Bronchial epithelial cell (primary cell): ENCODE measurements at places on chromosomes 5 and 9.

DNA sequence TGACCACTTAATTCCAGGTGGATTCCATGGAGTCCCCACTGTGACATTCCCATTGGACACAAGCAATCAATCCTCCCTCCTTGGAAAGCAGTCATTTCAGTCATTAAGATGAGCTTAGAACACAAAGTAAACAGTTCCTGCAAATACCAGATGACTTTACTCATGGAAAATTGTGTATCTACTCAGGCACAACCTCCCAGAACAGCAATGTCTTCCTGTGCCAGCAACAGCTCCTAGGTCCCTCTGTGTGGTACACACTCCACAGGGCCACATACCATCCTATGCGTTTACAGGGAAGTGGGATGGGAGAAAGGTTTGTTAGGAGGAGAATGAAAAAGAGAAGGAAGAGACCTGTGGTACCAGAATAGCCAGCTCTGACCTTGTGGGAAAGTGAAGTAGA lies 53.7 kb downstream of the MTMR12 start:
- DNase-seq, result no peak

DNA sequence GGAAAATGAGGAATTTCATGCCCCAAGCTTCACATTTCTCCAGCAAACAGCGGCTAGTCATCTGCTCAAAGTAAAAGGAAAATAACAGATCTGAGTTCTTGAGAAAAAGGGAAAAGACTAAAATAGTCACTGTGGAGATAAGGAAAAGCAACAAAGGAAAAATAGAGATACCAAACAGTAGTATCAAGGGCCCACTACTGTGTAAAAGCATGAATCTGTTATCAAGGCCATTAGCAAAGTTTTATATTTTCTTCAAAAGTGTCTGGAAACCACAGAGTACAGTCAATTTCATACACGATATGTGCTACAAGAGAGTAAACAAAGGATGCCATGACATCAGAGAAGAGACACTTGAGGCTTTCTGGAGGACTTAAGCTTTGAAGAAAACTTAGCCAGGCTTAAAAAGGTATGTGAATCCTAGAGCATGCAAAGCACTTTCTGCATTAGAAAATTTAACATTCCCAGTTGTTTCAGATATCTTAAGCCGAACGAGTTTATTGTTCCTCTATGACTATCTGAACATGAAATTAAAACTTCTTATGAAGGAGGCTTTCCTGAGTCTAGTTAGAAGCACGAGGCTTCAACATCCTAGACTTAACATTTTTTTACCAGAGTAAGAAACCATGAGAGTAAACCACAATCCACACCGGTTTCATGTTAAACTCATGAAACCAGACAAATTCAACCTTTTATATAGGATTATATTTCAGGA lies 1.2 kb downstream of the TTC33 start:
- DNase-seq, result peak; percentile 36

DNA sequence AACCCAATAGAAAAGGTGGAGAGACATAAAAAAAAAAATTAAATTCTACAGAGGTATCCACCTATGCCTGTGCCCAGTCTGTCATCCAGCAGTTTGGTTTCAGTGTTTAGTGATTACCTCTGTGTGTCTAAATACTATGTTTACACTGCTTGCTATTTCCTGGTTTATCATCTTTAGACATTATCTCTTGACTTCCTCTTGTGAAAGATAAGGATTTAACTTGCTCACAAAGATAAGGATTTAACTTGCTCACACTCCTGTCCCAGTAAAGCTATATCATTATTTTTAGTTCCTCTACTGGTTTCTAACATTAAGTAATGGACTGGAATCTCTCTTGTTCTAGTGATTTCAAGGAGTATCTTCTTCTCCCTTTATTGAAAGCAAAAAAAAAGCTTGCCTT lies 53.9 kb upstream of the ZFR start:
- DNase-seq, result no peak

GRCh38 chr9:125549465-125549871 lies 157.5 kb downstream of the MAPKAP1 start:
- no peak for DNase-seq

DNA sequence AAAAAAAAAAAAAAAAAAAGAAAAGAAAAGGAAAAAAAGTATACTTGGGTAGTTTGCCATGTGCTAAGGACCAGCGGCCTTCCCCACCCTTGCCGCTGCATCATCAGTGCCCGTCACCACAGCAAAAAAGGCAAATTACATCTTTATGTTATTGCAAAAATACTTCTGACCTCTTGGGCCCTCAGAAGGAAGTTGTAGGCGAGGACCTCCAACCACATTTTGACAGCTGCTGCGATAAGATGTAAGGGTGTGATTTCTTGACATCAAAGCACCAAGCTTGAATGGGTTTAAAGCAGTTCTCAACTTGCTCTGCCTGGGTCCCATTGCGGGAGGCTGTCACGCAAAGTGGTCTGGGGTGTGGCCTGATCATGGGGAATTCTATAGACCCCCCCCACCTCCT lies 39.2 kb downstream of the DMRT1 start:
- no peak for DNase-seq
